ENCODE measurements at places on chromosomes 11 and 22.

DNA sequence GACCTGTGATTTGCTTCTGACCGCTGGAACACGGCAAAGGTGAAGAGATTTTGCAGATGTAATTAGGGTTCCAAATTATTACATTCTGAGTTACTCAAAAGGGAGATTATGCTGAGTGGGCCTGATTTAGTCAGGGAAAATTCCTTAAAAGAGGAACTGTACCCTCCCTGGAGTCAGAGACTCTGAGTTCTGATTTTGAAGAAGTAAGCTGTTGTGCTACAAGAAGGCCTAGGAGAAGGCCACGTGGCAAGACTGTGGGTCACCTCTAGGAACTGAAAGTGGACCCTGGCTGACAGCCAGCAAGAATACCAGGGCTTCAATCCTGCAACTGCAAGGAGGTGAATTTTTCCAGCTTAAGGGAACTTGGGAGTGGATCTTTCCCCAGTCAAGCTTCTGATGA, 45.3 kb downstream of the CHRDL2 start:
- no peak overlapping the region for H3K4me3 ChIP-seq
- no peaks in the 10 kb centered on the region for H3K36me3 ChIP-seq
- H3K4me1 ChIP-seq, result peaks cover 32% of the 10 kb centered on the region
- no peak for DNase-seq

- H3K36me3 ChIP-seq, result no peaks in the 10 kb centered on the region
- peak; percentile 84 for DNase-seq
- H3K4me3 ChIP-seq, result peak overlapping the region; percentile 30
- H3K27me3 ChIP-seq, result no peaks in the 10 kb centered on the region
- peak overlapping the region; percentile 62 for H3K27ac ChIP-seq
Measured at GRCh38 chr11:34345991-34346480, 11.8 kb downstream of the ABTB2 start.

DNA sequence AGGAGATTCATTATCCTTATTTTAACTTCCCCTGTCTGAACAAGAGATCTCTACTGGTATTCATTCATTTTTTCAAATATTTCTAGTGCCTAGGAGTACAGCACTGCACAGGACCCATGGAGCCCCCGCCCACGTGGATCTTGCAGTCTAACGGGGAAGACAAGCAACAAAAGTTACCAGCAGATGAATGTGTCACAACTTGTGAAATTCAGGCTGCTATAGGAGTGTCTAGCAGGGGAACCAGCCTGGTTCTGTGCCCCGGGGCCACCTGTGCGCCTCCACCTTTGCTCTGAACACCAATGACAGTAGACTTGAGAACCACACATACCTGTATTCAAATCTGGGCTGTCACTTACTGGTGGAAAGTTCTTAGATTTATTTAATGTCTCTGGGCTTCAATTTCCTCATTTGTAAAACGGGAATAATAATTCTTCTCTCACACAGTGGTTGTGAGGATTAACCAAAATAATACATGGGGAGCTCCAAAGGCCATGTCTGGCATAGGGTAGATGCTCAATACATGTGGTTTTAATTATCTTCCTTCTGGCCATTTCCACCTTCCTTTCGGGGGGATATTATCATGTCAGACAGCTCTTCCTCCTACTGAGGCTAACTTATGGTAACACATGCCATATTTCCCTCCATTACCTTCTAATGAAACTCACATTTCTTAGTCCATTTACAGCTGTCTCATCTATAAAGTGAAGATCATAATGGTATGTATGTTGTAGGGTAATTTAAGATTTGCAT, 17.8 kb downstream of the POU2AF1 start:
- no peak overlapping the region for H3K4me3 ChIP-seq
- no peaks in the 10 kb centered on the region for H3K27me3 ChIP-seq
- no peak for DNase-seq
- H3K36me3 ChIP-seq, result no peaks in the 10 kb centered on the region
- H3K27ac ChIP-seq, result no peak overlapping the region

- peaks cover 13% of the 10 kb centered on the region for H3K27me3 ChIP-seq
- no peak overlapping the region for H3K27ac ChIP-seq
- DNase-seq, result no peak
- no peak overlapping the region for H3K4me3 ChIP-seq
- no peaks in the 10 kb centered on the region for H3K4me1 ChIP-seq
Measured at GRCh38 chr11:32451808-32452207, 16.5 kb upstream of the WT1 start.

DNA sequence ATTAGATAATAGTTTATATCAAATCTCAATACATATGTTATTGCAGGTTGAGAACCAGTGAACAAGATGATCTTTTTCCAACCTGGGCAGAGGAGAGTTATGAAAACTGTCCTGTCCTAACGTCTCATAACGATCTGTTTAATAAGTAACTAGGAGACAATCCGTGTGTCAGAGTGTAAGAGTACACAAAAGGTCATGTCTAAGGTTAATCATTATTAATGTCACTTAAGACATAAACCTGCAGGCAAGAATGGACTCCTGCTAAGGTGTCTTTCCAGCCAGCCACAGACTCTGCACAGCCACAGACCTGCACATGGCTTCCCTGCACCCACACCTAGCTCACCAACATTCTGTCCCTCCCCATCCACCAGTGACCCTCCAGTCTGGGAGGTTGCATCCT, 10.1 kb downstream of the SLC5A4 start:
- H3K27me3 ChIP-seq, result no peaks in the 10 kb centered on the region
- no peak overlapping the region for H3K27ac ChIP-seq
- no peaks in the 10 kb centered on the region for H3K36me3 ChIP-seq
- H3K4me1 ChIP-seq, result no peaks in the 10 kb centered on the region
- H3K4me3 ChIP-seq, result no peak overlapping the region

GRCh38 chr22:44865193-44866057, 113.0 kb downstream of the ARHGAP8 start:
- H3K4me3 ChIP-seq, result no peak overlapping the region
- DNase-seq, result no peak
- no peak overlapping the region for H3K27ac ChIP-seq
- no peaks in the 10 kb centered on the region for H3K36me3 ChIP-seq
- H3K27me3 ChIP-seq, result no peaks in the 10 kb centered on the region

DNA sequence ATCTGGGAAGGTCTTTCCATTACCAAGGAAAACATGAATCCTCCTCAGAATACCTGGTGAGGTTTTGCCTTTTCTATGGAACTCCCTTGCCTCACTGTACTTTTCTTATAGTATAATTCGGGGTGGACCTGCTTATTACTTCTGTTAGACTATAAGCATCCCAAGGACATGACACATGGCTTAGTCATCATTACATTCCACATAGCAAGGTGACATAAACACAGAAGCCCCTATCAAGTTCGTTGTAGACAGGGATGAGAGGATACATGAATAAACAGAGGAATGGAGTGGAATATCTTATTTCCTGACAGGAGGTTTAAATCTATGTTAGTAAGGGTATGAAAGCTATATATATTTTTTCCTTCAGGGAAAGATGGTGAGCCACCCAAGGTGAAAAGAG, 532.2 kb upstream of the CCDC90B start:
- H3K27me3 ChIP-seq, result no peaks in the 10 kb centered on the region
- no peak overlapping the region for H3K27ac ChIP-seq
- peaks cover 8% of the 10 kb centered on the region for H3K4me1 ChIP-seq
- DNase-seq, result peak; percentile 30
- H3K4me3 ChIP-seq, result no peak overlapping the region
- no peaks in the 10 kb centered on the region for H3K36me3 ChIP-seq

DNA sequence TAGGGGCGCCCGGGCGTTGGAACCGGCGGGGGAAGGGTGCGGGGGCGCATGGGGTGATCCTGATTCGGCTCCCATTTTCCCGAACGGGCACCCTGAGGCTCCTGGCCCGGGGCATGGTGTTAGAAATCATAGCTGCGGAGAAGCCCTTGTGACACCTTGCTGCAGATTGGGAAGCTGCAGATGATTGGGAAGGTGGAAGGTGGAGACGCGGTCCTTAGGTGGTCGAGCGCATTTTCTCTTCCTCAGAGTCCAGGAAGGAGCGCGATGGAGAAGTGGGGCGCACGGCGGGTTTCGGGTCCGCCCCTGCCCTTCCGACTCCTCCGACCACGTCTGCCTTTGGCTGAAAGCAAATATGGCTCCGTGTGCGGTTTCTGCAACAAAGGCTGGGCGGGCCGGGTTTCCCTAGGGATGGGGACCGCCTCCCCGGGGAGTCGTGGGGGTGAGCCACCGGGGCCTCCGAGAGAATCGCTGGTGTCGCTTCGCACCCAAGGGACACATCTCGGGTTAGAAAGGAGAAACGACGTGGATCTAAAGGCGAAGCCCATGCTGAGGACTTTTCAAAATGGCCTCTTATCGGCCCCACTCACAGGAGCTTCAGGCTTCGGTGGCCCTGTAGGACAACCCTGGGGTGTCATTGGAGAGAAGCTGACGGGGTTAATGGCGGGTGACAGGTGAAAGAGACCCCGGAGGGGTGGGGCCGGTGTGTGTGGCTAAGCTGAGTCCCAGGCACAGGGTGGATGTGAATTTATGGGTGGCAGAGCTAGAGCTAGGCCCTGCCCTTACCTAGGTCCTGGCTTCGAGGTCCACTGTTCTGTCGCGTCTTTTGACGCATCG, 707 bp upstream of the FTH1 start:
- no peaks in the 10 kb centered on the region for H3K27me3 ChIP-seq
- no peak for DNase-seq
- peak overlapping the region; percentile 99 for H3K4me3 ChIP-seq
- peaks cover 39% of the 10 kb centered on the region for H3K4me1 ChIP-seq
- peak overlapping the region; percentile 81 for H3K27ac ChIP-seq

DNA sequence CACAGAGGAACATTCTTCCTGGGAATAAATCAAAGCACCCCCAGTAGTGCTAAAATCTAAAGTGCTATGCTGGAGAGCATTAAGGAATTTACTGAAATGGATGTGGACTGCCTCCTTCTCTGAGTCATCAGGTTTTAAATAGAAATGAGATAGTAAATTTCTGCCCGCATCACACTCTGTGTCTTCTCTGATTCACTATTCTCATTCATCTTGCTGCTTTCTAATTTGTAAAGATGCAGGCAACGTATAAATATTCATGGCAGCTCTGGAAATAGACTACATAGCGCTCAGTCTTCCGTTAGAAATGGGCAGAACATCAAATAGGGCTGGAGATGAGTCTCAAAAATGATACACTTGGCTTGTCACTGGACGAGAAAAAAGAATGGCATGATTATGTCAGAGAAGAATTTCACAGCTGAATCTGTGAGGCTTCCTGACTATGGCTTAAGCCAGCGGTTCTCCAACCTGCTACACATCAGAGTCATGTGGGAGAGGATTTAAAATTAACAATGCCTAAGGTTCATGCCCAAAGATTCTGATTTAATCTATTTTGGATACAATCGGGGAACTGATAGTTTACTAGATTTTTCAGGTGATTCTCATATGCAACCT, 178.2 kb downstream of the LRRC4C start:
- H3K27me3 ChIP-seq, result no peaks in the 10 kb centered on the region
- no peaks in the 10 kb centered on the region for H3K36me3 ChIP-seq
- DNase-seq, result peak; percentile 90
- peak overlapping the region; percentile 68 for H3K27ac ChIP-seq

DNA sequence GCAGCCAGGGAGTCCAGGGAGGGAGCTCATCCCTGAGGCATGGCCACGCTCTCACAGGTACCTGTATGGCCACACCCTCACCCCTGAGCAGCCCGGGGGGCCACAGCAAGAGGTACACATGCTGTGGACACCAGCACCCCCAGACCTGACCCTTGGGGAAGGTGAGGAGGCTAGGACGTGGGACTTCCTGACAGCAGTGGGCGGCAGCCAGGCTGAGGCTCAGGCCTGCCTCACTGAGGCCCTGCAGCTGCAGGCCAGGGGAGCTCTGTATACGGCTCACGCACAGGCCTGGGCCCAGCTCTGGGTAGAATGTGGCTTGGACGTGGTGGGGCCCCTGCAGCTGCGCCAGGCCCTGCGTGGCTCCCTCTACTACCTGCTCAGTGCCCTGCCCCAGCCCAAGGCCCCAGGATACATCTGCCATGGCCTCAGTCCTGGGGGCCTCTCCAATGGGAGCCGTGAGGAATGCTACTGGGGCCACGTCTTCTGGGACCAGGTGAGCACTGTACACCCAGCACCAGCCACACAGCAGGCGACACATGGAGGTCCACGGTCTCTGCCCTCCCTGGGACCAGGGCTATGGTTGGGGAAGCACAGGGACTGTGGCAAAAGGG, 1.8 kb downstream of the PGGHG start:
- peaks cover 10% of the 10 kb centered on the region for H3K27me3 ChIP-seq
- no peak for DNase-seq
- no peaks in the 10 kb centered on the region for H3K36me3 ChIP-seq
- H3K27ac ChIP-seq, result no peak overlapping the region
- H3K4me1 ChIP-seq, result peaks cover 6% of the 10 kb centered on the region
- no peak overlapping the region for H3K4me3 ChIP-seq

DNA sequence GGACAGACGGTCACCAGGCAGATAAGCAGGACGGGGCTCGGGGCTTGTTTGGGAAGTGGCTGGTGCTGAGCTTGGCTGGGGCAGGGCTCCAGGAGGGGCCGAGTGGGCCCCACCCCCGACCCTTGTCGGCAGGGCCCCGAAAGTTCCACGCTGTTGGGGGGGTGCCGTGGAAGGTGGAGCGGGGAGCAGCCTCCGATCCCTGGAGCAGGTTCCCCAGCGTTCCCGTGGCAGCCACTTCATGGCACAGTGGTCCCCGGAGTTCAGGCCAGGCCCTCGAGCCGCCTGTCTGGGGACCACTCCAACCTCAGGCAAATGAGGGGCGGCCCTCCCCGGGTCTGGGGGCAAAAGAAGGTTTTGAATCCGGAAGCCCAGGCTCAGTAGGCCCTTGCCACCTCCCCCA, 46.7 kb upstream of the PPARA start:
- H3K4me1 ChIP-seq, result peaks cover 74% of the 10 kb centered on the region
- no peaks in the 10 kb centered on the region for H3K27me3 ChIP-seq
- peaks cover 24% of the 10 kb centered on the region for H3K36me3 ChIP-seq
- no peak overlapping the region for H3K27ac ChIP-seq
- no peak for DNase-seq

DNA sequence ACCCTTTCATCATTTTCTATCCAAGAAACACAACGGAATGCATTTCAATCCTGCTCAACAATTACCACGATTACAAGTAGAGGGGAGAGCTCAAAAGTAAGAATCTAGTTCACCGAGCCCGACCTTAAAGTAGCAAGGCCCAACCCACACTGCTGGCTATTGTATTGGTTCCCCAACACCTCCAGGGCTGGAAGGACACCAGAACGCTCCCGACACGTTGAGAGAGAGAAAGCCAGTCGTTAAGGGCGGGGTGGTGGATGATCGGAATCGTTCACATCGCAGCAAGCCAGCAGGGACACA, 690 bp downstream of the CKAP5 start:
- no peaks in the 10 kb centered on the region for H3K36me3 ChIP-seq
- H3K4me1 ChIP-seq, result no peaks in the 10 kb centered on the region
- H3K27me3 ChIP-seq, result no peaks in the 10 kb centered on the region
- peak overlapping the region; percentile 99 for H3K4me3 ChIP-seq
- DNase-seq, result no peak

- no peaks in the 10 kb centered on the region for H3K36me3 ChIP-seq
- H3K4me3 ChIP-seq, result no peak overlapping the region
- H3K27me3 ChIP-seq, result peaks cover 33% of the 10 kb centered on the region
Measured at GRCh38 chr11:133957900-133958299, 1.1 kb upstream of the IGSF9B start.

Measured in astrocyte (in vitro differentiated cells and primary cell).